ENCODE measurements at places on chromosomes 2 and 18.
A peak's percentile ranks its signal among the peaks of the same experiment; 100 is the strongest.

GRCh38 chr18:74806700-74807416 is 209.2 kb downstream of the ZNF407 start:
- DNase-seq = no peak

- no peak for DNase-seq
These were observed 153.6 kb downstream of the ALK start for GRCh38 chr2:29767606-29768335.

GRCh38 chr2:53127061-53127650 is 640.4 kb upstream of the CHAC2 start:
- DNase-seq = no peak

DNA sequence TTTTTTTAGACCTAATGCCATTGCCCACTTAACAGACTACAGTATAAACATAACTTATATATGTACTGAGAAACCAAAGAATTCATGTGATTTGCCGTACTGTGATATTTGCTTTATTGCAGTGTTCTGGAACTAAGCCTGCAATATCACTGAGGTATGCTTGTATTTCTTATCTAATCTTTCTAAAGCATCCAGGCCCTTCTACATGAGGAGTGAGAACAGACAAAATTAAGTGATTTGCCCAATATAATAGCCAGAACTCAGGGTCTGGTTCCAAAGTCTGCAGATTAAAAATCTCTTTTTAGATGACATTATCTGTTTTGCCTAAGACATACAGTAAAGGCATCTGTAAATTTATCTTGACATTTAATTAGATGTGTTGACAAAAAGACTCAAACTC is 41.9 kb downstream of the BMPR2 start:
- no peak for DNase-seq

DNA sequence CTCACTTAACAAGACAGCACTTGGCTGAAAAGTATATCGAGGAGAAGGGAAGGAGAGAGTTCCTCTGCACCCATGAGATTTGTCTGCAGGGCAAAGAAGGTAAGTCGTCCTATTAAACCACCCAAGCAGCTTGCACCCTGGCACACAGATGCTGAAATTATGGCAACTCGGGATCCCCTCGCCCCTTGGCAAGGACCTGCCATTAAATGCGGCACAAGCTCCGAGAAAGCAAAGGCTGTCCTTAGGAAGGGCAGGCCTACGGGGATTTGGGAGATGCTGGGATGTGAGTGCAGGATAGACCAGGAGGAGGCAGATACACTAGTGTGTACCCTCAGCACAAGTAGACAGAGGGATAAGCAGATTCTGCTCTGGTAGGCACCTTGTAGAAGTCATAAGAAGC is 191.5 kb downstream of the ALK start:
- DNase-seq = no peak

DNA sequence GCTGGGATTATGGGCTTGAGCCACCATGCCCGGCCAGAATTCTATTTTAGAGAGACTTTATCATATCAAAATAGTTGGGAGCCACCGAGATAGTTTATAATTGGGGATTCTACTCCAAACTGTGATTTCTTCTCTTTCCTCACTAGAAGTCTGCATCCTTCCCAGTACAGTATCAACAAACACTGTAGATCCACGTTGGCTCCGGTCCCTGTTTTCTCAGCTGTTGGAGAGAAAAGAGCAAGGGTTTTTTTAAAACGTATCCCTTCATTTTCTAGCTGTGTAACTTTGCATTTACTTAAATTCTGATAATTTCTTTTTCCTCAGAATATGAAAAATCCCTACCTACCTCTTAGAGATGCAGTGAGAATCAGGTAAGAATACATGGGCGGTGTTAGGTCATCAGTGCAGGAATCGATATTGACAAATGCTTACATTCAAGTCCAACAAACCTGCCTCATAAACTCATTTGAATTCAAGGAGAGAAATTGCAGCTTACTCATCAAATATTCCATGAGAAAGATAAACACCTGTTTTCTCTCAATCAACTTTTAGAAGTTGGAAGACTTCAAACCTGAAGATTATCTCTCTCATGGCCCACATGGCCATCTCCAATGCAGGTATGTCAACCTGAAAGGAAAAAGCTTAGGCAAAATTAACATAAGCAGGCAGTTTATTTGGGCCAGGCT is 17.7 kb upstream of the PDCL3 start:
- no peak for DNase-seq

DNA sequence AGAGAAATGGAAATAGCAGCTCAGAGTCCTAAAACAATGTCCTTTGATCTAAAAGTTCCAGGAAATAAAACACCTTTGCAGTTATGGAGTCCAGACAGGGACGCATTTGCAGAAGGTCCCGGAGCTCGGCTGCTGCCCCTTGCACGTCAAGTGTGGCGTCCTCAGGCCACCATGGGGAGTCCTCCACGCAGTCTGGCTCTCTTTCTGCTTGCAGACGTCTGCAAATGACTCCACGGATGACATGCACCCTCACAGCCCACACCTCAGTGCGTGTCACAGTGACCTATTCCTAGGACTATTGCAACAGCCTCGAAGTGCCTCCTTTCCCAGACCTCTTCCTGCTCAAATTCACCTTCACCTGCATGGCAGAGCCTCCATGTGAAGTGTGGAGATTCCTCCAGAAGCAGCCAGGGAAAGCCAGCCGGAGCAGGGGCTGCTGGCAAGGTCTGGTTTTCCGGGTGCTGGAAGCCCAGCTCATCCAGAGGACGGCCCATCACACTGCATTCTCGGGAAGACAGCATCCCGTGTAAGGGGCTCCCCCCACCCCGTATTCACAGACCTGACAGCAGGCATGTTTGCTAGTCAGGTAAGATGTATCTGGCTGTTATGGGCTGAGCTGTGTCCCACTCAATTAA is 137.7 kb downstream of the ASB1 start:
- no peak for DNase-seq

DNA sequence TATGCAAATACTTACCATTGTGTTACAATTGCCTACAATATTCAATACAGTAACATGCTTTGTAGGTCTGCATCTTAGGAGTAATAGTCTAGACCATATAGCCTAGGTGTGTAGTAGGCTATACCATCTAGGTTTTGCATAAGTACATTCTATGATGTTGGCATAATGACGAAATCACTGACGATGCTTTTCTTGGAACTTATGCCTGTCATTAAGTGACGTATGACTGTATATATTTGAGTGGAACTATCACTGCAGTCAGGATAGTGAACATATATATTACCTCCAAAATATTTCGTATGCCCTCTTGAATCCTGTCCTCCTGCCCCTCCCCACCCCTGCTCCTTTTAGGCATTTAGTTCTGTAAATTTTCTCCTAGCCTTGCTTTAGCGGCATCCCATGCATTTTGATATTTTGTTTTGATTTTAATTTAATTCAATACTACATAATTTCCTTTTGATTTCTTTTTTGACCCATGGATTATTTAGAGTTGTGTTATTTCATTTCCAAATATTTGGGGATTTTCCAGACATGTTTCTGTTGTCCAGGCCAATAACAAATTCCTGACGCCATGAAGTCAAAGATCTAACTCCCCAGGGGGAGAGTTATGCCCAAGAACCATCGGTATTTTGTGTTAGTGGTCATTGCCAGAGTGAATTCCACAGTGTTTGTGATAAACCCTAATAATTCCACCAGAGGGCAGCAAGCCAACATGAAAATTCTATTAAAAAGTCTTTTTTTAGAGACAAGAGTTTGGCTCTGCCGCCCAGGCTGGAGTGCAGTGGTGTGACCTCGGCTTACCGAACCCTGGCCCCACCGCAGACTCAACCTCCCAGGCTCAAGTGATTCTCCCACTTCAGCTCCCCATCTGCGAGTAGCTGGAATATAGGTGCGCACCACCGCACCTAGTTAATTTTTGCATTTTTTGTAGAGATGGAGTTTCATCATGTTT is 24.2 kb upstream of the CASP8 start:
- peak; percentile 61 for DNase-seq

DNA sequence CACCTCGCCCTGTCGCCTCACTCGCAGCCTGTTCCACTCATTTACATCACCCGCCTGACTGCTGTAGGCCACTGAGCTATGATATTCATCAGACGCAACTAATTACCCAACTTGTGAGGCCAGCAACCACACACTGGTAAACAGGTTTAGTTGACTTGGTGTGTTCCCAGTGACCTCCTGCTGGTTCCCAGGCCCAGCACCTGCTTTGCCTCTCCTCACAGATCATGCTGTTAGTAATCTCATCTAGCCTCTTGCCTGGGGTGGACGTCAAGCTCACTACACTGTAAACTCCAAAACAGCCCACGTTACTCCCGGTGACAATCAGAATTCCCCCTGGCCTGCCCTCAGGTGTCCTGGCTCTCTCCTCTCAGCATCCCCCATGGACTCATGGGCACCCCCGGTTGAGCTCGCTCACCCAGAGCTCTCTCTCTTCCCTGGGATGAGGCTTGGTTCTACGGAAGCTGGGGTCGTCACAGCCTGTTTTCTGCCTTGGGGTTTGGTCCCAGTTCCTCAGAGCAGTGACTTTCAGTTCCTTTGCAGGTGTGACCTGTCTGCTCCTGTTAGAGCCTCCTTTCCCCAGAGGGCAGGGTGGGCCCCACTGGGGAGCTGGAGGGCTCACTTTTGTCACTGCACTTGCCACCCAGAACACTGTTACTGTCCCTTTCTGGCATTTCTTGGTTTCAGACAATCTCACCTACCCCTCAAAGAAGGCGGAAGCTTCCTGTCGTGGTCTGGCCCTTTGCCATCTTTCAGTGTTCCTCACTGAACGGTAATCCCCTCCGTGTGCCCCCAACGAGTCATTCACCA is 40.3 kb downstream of the INPP5D start:
- DNase-seq = no peak

GRCh38 chr18:35822413-35822812 is 150.1 kb upstream of the RMP24 start:
- no peak for DNase-seq

DNA sequence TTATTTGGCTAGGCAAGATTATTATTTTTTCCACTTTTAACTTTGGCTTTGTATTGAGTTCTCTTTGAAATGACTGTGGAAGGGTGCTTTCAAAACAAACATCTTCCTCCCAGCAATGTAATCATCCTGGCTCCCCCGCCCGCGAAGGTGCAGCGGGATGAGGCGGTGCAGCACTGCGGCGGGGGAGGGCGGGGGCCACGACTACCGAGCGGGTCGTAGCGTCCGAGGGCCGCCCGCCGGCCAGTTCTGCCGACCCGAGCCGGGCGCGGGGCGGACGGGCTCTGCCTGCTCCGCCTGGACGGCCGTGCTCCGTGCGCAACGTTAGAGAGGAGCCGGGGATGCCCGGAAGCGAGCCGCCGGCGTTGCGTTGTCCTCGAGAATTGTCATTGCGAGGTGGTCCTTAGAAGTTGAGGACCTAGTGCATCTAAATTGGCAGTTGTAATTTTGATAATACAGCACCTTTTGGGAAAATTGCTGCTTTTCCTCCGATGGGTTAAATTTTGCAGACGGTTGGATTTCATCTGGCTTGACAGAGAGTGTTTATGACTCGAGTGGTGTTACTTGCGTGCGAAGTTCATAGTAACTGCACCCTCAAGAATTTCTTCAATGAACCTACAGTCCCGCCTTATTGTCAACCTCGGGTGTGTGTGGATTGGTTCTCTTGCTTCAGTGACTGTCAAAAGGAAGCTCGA is 1.1 kb downstream of the EPC2 start:
- peak; percentile 55 for DNase-seq

- DNase-seq = no peak
These were observed 116.5 kb downstream of the MCFD2 start for GRCh38 chr2:46798998-46799698.

GRCh38 chr18:53056064-53056463 is 716.1 kb downstream of the DCC start:
- no peak for DNase-seq

DNA sequence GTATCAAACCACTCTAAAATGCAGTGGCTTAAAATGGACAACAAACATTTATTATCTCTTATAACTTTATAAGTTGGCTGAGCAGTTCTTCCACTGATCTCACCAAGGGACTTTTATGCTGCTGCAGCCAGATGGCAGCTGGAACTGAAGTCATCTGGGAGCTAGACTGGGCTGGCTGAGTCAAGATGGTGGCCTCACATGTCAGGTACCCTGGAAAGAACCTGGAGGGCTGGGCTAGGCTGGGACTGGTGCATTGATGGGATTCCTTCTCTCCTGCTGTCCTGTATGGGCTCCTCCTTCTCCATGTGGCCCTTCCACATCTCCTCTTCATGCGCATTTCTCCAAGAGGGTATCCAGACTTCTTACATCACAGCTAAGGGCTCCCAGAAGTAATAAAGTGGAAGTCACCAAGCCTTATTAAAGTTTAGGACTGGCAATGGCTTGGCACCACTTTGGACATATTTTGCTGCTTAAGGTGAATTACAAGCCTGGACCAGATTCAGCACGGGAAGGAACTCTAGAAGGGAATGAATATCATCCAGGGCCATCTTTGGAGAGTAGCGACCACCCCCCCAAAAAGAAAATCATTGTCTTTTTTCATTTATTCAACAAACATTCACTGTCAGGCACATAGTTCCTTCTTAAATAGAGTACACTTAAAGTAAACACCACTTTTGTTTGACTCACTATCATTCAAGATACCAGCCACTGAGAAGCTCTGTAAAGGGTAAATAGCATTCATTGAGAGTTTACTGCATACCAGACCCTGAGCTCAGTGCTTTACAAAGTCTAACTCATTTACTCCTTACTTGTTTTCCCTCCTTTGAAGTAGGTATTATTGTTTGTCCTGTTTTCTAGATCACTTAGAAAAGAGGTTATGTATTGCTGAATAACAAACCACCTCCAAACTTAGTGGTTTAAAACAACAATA is 138.0 kb downstream of the ZFP36L2 start:
- DNase-seq = no peak

DNA sequence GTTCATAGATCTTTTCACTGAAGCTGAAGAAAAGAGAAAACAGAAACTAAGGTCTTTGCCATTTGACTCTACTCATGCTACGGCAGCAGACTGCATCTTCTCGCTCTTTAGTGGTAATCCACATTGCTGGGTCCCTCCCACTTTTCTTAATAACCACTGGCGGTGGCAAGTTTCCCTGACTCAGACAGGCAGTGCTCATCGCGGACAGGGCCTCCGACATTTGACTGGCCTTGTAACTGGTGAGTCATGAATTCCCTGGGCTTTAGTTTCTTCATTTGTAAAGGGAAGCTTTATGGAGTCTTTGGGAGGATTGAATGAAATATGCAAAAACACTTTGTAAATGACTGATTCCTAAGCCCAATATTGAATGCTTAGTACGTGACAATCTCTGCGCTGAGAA is 238.2 kb upstream of the RBBP8 start:
- no peak for DNase-seq

DNA sequence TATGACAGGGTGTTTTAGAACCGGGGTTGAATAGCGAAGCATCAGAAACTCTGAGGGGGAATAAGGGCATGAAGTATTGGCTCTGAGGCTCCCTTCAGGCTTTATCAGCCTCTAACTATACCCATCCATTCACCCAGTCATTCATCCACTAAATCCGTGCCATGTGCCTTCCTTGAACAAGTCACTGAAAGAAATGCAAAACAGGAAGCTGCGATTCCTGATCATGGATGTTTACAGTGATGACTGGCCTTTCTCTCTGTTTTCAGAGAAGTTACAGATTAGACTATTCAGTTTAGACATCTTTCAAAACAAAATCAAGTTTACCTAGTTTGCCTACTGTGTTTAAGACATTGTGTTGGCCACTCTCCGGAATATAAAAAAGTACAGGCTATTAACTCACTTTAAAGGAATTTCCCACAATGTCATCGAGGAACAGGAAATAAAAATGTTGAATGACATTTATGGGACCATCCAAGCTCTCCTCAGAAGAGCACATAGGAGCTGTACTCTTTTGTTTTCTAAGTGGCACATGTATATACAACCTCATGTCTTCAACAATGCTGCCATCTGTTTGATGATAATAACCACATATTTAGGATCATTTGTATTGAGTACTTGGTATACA is 43.8 kb upstream of the SLC14A1 start:
- no peak for DNase-seq

- DNase-seq = no peak
These were observed 723 bp upstream of the SLC30A3 start for GRCh38 chr2:27263287-27264252.
